ENCODE measurements at places on chromosomes 13 and 19.

DNA sequence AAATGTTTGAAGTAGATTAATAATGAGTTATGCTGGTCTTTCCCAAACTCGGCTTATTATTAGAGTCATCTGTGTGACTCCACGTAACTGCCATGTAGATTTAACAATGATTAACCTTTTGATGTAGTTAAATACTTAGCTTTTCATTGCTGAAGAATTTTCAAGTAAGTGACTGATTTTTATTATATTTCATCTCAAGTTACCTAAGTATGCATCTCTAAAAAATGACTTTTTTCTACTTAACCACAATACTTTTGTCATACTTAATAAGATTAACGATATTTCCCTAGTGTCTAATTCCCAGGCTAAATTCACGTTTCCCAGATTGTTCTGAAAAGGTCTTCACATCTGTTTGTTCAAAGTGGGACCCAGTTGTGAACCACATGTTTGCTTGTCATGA, 17.8 kb downstream of the BIVM start:
- DNase-seq = no peak

DNA sequence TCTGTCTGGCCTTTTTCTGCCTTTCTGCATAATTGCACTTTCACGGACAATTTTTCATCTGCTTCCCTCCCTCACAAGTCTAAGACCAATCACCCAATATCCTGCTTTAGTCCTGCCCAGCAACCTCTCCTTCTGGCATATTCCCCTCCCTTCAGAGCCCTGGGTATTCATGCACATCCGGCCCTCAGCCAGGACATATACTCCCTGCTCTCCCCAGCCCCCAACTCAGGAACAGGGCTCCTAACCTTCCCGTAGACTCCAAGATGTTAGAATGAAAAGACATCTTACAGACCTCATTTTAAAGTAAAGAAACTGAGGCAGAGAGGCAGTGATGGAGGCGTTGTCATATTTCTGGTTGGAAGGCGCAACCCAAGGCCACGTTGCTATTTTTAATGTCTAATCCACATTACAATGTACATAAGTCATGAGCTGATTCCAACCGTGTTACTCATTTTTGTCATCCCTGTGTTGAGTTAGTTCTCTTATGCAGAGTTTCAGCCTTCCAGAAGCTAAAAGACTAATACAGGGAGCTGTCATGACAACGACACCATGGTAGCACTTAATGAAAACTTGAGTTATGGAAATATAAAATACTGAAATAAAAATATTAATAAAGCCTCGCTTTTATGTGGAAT, 209.2 kb downstream of the TSHZ3 start:
- no peak for DNase-seq

GRCh38 chr19:6475321-6476108, 6.1 kb downstream of the DENND1C start:
- DNase-seq = no peak

- DNase-seq = no peak
Observed at GRCh38 chr13:102302534-102302933, 99.3 kb downstream of the FGF14 start.

GRCh38 chr19:6800991-6801484, 28.5 kb downstream of the VAV1 start:
- DNase-seq = no peak

GRCh38 chr19:49591731-49592485, 926 bp downstream of the PRR12 start:
- DNase-seq = peak; percentile 74

All from sigmoid colon (tissue), 7 donors.